Renal cortex interstitium (tissue), 15 donors: ENCODE measurements at places on chromosomes 1 and 21.

DNA sequence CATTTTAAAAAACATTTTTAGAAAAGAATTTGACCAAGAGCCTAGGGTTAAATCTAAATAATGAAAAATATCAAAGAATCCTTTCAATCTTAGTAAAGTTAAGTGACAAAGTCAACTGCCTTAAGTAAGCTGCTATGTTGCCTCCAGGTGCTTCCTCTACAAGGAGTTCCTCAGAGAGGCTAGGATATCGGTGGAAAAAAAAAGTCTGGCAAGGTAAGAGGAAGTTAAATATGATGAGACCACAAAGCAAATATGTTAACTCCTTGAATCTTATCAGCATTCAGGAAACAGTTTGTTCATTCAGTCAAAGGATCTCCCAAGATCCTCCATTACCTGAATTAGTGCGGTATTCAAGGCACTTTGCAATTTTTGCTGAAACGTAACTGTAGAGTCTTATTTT is 563.5 kb downstream of the PTPRC start:
- DNase-seq = no peak

DNA sequence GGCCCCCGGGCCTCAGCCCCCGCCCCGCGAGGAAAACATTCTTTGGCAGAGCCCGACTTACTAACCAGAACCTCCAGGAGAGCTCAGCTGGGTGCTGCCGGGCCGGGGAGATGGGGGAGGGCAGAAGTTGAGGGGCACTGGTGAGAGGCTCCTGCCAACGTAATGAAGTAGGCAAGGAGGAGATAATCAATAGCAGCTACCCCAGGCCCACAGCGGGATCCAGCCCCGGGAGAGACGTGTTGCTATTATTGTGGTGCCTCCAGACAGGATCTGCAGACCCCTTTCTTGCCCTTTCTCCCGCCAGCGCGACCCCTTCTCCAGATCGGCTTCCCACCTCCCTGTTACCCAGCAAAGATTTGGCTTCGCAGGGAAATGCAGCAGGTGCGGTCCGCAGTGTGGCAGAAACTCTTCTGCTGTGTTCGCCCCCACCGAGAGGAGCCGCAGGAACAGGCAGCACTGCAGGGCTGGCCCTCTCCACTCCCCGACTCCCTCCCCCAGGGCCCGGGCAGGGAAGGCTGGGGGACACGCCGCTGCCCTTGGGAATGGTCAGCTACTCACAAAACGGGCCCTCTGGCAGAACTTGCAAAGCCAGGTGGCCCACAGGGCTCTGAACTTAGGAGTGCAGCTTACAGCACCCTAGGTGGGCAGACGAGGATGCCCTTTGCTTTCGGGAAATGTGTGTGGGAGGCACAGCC is 1.5 kb upstream of the KCNA2 start:
- no peak for DNase-seq

GRCh38 chr1:172642970-172643369 is 15.9 kb upstream of the FASLG start:
- no peak for DNase-seq

DNA sequence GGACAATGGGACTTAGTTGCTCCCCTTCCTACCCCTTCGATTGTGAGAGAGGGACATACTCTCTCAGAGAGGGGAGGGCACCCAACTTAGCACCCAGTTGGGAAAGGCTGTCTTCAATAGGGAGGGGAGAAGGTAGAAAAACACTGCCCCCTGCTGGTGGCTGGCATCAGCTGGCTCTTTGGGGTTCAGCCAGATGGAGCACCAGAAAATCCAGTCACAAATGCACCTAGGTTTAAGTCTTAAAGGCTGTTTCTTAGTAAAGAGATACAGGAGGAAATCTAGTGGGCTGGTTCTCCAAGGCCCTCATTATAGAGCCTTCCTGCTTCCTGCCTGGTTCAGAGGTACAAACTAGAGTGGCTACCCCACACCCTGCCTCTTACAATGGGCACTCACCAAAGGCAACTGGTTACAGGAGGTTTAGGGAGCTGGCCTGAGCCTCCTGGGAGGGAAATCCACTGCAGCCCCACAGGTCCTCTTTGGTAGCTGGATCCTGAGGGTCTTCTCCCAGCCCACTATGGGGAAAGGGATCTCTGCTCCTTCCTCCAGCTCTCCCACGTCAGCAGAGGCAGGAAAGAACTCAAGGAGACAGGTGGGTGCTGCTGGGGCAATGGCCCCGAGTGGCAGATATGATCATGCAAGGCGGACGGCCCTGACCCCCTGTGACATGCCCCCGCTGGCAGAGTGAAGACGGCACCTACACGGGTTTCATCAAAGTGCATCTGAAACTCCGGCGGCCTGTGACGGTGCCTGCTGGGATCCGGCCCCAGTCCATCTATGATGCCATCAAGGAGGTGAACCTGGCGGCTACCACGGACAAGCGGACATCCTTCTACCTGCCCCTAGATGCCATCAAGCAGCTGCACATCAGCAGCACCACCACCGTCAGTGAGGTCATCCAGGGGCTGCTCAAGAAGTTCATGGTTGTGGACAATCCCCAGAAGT is 28.3 kb downstream of the EIF2D start:
- DNase-seq = peak; percentile 45

GRCh38 chr1:210535761-210536160 is 207.1 kb downstream of the HHAT start:
- DNase-seq = no peak

DNA sequence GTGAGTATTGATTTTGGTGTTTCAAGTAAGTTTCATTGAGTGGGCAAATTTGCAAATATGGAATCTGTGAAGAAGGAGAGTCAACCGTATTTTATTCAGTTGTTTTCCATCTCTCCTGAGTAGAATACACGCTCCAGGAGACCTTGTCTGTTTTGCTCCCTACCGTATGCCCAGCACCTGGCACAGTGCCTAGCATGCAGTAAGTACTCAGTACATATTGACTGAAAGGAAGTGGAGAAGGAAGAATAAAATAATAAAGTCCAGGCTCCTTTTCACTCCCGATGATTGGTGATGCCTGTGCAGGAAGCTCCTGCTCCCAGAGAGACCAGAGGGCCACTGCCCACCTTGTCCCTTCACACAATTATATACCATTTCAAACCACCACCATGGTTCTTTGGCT is 59.4 kb upstream of the NEK2 start:
- no peak for DNase-seq

DNA sequence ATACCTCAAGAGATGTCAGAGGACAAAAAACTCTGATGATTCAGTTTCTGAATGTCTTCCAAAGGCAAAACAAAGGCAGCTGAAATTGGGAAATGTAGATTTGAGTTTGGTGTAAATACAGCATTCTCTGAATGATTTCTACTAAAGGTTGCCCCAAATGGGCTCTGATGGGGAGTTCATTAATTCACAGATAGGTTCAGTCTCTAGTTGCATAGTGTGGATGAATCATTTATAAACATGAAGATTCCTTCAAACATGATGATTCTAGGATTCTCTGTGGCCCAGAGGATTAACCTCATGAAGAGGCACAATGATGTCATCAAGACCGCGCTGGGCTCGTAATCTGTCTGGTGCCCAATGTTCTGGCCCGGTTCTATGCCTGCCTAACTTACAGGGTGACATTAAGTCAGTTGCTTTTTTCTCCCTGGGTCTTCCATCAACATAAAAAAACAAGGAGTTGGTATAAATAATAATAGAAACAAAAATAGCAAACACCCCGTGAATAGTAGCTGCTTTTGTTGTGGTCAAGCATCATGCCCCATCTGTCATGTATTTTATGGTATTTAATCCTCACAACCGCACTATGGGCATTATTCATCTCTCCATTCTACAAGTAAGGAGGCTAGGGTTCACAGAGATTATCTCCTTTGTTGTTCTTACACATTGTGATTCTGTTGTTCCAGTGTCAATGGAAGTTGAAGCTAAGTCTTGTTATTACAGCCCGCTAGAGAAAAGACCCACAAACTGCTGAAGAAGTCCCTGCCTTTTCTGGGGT is 509.6 kb upstream of the USP24 start:
- DNase-seq = no peak

DNA sequence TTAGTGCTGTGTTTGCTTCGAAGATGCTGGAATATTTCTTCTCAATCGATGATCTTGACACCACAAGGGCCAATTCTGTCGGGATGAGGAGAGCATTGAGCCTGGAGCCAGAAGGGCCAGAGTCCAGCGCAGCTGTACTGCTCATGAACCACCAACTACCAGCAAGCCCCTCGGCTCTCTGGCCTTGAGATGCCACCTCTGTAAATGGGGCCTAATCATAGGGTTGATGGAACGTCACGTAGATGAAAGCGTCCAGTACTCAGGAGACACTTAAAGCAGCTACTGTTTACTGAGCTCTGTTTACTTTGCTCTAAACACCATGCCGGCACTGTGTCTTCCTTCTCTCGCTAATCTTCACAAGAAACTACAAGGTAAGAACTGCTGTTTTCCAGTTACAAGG is 26.3 kb downstream of the CCDC185 start:
- DNase-seq = no peak

DNA sequence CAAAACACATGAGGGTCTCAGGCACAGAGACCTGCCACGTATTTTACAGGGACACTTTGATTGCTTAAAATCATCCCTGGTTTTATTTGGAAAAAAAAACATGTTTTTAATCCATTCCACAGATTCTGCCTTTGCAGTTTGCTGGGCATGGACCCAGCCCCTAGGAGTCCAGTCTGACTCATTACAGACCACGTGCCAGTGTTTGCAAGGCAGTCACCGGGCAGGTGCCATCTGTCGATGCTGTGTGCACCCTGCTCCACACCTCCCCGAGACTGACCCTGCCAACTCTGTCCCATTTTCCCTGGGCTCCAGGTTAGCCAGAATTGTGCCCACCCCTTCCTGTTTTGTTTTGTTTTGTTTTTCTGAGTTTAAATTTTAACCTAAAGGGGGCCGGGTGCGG is 148.4 kb upstream of the TMEM51 start:
- no peak for DNase-seq

DNA sequence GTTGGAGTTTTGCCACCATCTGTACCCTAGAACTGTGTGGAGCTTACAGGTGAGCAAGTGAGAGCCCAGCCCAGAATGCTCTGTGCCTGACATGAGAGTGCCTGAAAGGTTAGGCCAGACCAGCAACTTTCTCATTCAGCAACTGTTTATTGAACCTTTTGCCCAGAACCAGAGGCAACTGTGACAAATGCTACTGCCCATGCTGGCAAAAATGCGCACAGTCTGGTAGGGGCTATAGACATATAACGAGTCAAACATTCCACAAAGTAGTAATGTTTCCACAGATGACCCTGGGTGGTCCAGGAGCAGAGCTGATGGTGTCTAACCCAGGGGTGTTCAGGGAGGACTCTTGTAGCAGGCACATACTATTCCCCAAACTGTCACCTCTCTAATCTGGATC is 56.0 kb upstream of the GCLM start:
- DNase-seq = no peak

- no peak for DNase-seq
Observed at GRCh38 chr1:205536759-205537361, 32.4 kb downstream of the CDK18 start.

- DNase-seq = no peak
Observed at GRCh38 chr1:209107535-209107934, 476.0 kb upstream of the CAMK1G start.

- no peak for DNase-seq
Observed at GRCh38 chr1:154725865-154726264, 117.9 kb upstream of the ADAR start.

DNA sequence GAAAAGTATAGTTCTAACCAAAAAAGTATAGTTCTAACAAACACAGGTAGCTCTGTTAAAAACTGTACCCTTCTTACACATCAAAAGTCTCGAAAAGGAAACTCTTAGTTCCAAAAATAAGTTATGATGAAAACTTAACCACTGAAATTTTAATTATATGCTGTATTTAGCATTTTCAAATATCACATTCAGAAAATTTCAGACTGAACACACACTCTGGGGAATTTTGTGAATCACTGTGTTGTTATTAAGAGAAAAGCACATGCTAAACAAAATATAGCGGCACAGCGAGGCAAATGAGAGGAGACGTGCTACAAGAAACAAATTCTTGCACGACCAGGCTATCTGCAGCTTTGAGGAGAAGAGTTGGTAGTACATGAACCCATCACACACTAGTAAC is 30.4 kb downstream of the VAV3 start:
- no peak for DNase-seq

DNA sequence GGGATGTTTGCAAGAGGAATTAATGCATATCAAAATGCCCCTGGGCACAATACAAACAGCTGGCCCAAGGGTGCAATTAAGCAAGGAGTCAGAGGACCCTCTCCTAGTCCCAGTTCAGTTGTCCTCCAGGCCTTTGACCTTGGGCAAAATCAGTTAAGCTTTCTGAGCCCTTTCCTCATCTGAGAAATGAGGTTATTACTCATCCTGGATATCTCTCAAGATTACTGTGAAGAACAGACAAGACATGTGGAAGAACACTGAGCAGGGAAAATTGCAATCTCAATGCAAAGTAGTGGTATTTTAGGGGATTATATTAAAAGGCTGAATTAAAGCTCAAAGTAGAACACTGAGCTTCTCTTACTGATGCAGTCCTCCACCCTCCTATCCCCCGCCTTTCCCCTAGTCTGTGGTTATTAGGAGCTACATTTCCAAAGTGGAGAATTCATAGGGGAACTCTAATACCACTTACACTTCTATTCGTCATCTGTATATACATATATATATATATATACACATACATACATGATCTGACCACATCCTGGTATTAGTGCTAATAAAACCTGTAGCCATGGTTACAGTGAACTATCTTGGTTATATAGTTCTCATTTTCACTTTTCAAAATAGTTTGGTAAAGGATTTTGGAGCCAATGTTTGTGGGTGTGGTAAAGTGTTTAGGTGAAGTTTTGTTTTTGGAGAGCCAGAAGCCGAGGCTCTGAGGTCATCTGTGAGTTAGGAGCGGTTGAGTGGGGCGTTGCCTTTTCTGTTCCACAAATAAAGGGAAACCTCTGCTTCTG is 18.1 kb downstream of the KIAA0040 start:
- no peak for DNase-seq

- DNase-seq = no peak
Observed at GRCh38 chr21:17746920-17747319, 72.2 kb downstream of the C21orf91 start.

DNA sequence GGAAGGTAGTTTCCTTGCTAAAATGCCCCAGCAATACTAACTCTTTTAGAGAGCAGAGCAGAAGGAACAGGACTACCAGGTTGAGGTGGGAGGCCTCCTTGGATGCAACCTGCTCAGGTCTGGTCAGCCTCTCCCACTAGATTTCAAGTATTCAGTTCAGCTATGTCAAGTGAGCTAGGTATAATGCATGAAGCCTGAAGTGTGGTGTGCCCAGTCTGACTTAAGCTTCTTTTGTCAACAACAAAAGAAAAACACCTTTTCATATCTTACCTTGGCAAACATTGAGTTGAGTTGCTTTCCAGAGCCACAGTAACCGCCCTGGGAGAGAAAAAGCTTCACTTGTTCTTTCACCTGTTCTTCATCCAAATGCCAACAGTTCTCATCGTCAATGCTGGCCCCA is 47.8 kb downstream of the UROD start:
- DNase-seq = no peak
